ENCODE measurements at places on chromosomes 1 and 21.

DNA sequence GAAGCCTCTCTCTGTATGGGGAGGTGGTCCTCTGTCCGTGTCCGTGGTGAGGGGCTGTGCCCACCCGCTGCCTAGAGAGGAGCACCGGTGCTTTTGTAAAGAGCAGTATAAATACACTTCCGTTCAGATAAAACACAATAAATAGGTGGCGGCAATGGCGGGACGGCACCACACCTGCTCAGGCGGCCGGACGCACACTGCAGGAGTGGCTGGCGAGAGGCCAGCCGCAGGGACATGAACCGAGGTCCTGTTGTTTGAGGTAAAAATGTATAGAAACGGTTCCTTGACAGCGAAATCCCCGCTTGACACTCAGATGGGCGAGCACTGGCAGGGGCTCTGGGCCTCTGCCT is 40.8 kb downstream of the KRTAP10-1 start:
- no peak for DNase-seq

- DNase-seq: peak; percentile 77
Observed at GRCh38 chr1:156388174-156389137, 19.4 kb downstream of the RHBG start.

DNA sequence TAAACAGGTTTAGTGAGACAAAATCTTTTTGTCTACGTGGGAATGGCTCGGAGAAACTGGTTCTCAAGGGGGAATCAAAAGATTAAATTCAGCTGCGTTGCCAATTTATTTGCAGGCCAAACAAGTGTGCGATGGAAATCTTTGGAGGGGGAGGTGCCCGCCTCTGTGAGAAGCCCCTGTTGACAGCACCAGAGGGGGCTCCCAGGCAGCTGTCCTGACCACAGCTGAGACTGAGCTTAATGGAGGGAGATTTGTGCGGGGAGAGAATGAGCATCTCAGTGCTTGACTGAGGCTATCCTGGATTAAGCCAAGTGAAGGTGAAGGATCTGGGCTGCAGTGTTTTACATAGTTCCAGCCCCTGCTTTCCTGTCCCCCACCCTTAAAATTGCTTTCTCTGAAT is 169.7 kb downstream of the ATG4C start:
- DNase-seq: no peak

GRCh38 chr21:16770266-16770665 is 742.6 kb upstream of the CXADR start:
- no peak for DNase-seq

DNA sequence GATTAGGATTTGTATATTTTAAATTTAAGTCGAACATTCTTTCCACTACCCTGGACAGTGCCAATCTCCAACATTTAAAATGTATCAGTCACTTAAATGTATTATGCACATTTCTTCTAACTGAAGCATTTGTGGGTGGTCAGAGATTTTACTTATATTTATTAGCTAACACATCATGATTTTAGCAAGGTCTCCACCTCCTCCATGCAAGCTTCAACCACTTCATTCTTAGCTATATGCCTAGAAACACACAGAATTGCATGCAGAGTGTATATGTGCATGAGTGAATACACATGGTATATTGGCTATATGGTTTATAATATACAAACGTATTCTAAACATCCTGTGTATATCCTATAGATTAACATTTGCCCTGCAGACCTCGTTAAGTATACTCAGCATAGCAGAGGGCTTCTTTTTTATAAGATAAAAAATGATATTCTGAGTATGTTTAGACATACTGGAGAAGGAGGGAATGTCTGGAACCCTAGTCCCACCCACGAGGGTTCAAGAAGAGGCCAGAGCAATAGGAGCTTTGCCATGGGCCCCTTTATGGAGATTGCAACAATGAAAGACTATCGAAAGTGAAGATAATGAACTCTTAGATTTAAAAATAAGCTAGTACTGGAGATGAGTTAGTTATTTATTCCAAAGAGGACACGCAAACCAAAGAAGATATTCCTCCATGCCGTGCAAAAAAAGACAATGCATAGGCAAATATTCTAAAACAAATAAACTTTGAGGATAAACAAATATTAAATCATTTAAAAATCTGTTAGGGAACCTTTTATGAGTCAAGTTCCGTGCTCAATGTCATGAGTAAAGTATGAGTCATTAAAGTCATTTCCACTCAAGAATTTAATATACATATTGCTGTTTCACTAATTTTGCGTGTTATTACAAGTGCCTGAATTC is 480.4 kb downstream of the SIPA1L2 start:
- no peak for DNase-seq

GRCh38 chr1:27431601-27431940 is 39.1 kb downstream of the GPR3 start:
- DNase-seq: no peak
